ENCODE measurements at places on chromosomes 7 and 10.
A peak's percentile ranks its signal among the peaks of the same experiment; 100 is the strongest.

GRCh38 chr7:137313201-137313600, 30.3 kb downstream of the PTN start:
- DNase-seq: no peak

GRCh38 chr7:33687625-33688024, 217.7 kb upstream of the BMPER start:
- no peak for DNase-seq

GRCh38 chr7:124777268-124777667, 11.7 kb upstream of the GPR37 start:
- DNase-seq: no peak

DNA sequence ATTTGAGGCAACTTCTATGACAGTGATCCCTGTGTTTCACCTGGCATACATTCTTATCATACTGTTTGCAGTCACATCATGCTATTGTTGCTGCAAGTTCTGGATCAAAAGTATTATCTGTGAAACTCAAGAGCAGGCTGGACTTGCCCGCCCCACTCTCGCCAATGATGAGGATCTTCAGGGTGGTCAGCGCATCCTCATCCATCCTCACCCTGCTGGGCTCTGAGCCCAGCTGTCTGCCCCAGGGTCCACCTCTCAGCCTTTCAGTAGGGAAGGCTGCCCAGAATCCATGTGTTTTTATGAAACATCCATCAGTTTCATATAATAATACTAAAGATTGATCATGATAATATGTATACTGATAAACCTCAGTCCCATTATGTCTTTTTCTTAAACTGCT, 55.4 kb upstream of the KIF5B start:
- no peak for DNase-seq

- DNase-seq: no peak
Observed at GRCh38 chr7:47535704-47536628, 45.9 kb downstream of the TNS3 start.

DNA sequence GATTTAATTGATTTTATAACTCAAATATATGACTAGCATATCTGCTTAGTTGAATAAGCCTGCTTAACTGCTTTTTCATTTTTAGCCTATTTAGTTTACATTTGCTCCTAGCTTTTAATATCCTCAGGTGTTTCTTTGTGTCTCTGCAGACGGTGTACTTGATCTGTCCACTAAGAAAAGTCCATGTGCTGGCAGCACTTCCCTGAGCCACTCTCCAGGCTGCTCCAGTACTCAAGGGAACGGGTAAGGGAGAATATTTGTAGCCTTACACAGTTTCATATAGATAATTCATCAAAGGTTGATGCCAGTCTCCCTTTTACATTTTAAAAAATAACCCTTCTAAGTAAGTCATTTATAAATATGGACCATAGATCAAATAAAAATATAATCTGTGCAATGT, 119.9 kb downstream of the LCOR start:
- DNase-seq: no peak

- no peak for DNase-seq
Observed at GRCh38 chr7:26584987-26585665, 279.3 kb downstream of the SKAP2 start.

- no peak for DNase-seq
Observed at GRCh38 chr10:26488344-26488743, 50.2 kb downstream of the APBB1IP start.

GRCh38 chr10:77185696-77186095, 451.9 kb downstream of the KCNMA1 start:
- DNase-seq: no peak

- DNase-seq: no peak
Observed at GRCh38 chr10:67780759-67781538, 57.0 kb downstream of the DNAJC12 start.

- no peak for DNase-seq
Observed at GRCh38 chr7:681551-682307, 44.8 kb upstream of the DNAAF5 start.

GRCh38 chr10:97572214-97572989, at the start of gene ANKRD2:
Gene ANKRD2, plus strand, starts transcription at chr10:97572779. Its CDS starts 10 bp downstream, at chr10:97572789.
- no peak for DNase-seq

DNA sequence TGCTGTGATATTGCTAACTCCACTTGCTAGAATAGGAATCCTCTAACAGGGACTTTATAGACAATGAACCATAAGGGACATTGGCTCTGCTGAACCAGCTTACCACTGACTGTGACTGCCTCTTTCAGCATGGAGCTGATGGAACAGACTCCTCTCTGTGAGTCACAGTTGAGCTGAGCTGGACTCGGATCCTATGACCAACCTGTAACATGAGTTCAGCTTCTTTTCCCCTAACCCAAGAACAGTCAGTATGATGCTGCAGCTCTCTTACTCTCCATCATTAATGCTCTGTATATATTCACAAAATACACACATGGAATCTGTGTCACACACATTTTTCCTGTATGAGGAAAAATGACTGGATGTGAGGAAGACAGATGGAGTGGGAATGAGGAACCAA, 177.9 kb upstream of the BET1 start:
- DNase-seq: peak; percentile 71

GRCh38 chr7:18390535-18390907, 105.0 kb upstream of the HDAC9 start:
- DNase-seq: no peak

- DNase-seq: no peak
Observed at GRCh38 chr7:118330388-118330787, 105.9 kb downstream of the ANKRD7 start.

DNA sequence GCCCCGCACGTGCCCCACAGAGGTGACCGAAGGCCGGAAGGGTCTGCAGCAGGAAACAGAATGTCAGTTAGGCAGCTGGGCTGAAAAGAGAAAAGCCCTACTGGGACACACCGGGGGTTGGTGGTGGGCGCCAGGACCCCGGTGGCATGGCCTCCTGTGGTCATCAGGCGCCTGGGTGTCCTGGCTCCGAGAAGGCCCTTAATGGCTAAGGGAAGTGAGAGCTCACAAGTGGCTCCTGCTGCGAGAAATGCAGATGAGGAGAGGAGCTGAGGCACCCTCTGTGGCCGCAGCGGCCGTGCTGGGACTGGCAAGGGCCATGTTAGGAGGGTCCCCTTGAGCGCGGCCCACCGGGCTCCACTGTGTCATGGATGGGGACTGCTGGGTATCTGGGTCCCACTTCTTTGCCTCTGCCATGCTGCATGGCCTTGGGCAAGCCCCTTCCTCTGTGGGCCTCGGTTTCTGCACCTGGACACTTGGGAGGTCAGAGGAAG, 79.2 kb upstream of the GNA12 start:
- DNase-seq: no peak

GRCh38 chr10:77457266-77457665, 180.3 kb downstream of the KCNMA1 start:
- no peak for DNase-seq

DNA sequence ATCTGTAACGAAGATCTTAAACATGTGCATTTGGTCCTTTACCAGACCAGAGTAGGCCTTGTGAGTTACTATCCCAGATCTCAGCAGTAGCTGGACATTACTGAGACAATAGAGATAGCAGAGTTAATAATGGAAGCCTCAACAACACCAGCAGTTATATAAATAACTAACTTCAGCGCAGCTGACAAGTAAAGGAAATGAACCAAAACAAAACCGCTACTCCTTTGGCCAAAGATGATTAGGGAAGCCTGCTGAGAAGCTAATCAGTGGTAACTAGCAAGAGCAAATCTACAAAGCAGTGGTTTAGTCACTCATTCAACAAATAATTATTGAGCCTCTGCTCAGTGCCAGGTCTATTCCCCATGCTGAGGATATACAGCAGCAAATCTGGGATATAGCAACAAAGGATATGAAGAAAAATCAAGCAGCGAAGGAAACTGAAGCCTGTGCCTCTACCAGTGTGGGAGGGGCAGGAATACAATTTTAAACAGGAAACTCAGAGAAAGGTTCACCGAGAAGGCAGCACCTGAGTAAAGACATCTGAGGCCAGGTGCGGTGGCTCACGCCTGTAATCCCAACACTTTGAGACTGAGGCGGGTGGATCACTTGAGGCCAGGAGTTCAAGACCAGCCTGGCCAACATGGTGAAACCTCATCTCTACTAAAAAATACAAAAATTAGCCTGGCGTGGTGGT, 103.6 kb downstream of the ELMO1 start:
- DNase-seq: no peak

DNA sequence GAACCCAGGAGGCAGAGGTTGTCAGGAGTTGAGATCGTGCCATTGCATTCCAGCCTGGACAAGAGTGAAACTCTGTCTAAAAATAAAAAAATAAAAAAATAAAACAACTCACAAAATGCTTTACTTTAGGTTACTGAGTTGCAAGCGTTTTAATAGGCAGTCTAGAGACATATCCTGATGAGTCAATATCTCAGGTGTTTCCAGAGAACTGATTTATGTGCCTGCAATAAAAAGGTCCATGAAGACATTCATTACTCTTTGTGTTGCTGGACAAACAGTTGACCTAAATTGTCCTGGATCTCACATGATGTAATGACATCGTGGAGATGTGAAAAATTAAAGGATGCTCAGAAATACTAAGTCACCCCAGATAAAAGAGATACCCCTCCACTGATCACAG, 31.5 kb downstream of the CDNF start:
- no peak for DNase-seq

All from AG04449 (cell line).